ENCODE measurements at places on chromosomes 12 and 14.

DNA sequence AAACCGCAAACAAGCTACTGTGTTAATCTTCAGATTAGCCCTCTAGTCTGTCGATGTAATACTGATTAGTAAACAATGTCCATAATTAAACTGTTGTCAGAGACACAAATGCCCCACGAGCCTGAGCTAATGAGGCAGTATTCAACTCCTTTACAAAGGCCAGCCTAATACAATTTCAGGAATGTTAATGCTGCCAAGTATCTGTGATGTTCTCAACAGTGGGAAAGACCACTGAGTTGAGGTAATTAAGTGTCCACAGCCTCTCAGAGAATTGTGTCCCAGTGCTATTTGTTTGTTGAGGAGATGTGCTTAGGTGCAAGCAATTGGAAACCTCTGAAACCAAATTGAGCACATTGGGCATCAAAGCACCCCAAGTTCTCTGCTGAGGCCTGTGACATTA is 139.4 kb upstream of the CDKN3 start:
- no peak for DNase-seq

DNA sequence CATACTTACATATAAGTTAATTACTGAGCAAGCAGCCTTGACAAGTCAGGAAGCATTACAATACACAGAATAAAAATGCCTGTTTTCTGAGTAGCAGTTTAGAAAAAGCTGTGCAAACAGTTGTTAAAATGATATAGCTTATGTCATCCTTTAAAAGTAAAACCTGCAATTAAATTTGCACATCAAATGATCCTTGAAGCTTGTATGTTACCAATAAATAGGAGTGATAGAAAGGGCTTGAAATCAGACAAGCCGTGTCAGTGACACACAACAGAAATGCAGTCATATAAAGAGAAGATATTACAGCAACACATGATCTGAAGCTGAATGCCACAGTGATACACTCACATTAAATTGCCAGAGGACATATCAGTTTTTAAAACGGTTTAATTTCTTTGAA is 70.0 kb downstream of the EPS8 start:
- DNase-seq: peak; percentile 32

- no peak for DNase-seq
These were observed 1.8 kb upstream of the TESC start for GRCh38 chr12:117100851-117101673.

DNA sequence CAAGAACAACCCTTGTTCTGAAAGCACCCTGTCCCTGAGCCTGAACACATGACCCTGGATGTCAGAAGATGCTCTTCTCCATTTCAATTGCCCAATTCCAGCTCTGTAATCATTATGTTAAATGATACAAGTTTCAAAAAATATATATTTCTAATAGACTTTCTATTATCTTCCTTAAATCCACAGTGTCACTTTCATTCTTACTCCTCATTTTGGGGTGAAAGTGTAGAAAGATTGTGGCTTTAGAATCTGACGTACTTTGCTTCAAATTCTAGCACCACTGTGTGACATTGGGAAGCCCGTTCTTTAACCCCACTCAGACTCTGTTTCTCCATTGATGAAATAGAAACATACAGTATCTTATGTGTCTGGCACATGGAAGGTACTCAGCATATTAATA is 83.2 kb downstream of the ETV6 start:
- no peak for DNase-seq

- DNase-seq: no peak
These were observed 126.4 kb upstream of the PCED1B start for GRCh38 chr12:46952880-46953483.

- no peak for DNase-seq
These were observed 142.1 kb downstream of the ANO4 start for GRCh38 chr12:100936661-100937060.

DNA sequence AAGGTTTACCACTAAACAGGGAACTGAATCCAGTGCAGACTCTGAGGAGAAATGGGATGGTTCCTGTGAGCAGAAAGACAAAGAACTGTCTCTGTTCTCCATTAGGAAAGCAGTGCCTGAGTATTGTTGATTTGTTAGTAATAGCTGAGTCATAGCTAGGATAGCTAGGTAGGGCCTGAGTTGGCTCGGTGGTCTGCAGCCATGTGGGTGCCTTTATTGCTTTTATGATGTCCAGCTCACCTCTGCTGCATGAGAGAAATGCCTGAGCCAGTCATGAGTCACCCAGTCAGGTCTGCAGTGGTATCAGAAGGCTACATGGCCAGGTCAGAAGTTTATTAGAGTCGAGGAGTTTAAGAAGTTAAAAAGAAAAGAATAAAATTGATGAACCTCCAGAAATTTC is 24.2 kb downstream of the TRHDE start:
- DNase-seq: no peak

GRCh38 chr14:54462048-54462447 is 20.9 kb upstream of the CNIH1 start:
- DNase-seq: no peak

DNA sequence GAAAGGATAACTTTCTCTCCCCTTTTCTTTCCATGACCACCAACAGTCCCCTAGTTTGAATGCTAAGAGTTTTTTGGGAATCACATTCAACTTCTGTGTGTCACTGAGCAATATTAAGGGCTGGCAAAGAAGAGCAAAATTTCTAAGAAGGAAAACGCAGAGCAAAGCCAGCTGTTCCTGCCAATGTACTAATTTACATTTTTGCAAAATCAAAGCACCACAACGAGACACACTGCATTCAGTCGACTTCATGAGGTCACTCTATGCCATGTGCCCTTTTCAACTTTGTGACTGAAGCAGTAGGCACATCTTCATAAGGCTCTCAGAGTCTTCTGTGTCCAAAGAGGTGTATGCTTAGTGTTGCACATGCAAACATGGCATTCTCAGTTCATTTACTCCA is 66.4 kb downstream of the PTPRR start:
- DNase-seq: no peak

GRCh38 chr14:54309615-54310014 is 87.2 kb upstream of the CDKN3 start:
- no peak for DNase-seq

DNA sequence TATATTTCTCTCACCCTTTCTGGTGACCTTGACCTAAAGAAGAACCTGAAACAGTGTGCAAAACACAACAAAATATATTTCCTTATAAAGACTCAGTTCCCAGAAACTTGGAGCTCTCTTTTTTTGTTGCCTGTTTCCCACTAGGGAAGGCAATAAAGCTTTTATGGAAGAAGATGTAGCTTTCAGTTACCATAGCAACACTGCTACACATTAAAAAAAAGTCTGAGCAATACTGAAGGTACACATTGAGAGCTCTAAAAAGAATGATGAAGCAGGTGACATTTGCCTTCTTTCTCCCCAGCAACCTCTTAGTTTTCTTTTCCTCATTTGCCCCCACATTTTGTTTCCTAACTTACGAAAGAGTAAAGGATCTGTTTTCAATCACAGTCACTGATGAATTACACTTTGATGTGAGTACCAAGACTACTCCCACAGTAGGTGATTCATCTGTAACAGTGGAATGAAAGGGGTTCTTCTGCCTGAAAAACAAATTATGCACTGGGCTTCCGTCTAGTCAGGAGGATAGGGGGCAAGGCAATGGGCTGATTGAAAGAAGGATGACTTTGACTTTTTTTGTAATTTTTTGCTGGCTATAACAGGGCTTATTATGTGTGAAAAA is 1.1 kb upstream of the CATSPERB start:
- no peak for DNase-seq

DNA sequence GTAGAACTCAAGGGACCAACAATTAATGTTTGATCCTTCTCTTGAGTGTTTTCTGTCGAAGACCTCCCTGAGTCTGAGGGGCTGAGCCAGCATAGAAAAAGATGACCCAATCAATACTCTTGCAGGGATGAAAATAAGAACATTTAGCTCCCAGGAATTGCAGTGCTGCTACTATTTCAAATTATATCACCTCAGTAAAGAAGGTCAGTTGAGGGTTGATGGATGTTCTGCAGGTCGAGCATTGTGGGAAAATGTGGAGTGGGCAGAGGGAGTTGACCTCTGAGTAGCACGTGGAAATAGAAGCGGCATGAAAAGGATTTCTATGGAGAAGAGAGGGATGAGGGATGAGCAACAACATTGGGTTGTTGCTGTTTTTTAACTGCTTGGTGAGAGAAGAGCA is 74.9 kb upstream of the CCDC198 start:
- DNase-seq: no peak

GRCh38 chr14:64807551-64807950 is 72.2 kb downstream of the SPTB start:
- no peak for DNase-seq

DNA sequence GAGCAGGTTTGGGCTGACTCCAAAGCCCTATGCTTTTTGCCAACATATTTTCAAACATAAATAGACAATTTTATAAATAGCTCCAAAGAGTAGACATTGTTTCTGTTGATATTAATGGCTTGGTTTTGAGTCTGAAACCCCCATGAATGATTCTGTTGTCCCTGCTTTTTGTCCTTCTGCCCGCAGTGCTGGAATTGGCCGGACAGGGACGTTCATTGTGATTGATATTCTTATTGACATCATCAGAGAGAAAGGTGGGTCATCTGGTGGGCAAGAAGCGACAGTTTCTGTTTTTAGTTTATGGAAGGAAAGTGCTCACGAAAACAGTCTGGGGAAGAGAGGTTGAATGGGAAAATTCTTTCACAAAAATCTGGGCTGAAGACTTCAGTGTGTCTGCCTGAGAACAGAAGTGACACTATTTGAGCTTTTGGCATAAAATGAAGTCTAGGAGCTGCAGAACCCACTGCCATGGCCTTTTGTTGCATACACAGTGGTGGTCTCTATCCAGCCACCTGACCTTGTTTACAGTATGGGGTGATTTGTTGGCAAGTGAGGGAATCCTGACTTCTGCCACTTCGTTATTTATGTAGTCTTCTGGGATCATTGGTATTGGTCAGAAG is 69.6 kb downstream of the PTPN11 start:
- DNase-seq: no peak

DNA sequence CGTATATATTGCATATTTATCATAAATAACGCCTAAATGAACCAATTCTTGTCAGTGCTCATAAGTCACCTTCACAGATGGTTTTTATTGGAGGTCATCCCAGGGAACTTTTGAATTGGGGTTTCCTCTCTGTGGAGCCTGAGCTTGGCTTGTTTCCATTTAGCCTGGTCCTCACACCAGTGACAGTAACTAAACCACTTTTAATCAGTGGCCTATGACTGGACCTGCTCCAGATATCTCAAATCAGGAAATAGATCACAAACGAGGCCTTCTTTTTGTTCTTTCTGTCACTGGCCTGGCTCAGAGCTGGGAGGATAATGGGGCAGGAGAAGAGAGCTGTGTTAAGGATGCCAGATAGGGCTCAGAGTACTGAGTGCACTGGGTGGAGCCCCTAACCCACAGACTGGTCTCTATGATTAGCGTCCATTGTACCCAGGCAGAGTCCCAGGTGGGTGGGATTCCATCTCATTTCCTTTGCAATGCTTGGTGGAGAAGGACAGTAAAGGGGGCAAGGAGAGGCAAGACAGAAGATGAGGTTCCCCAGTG is 92.4 kb downstream of the NUAK1 start:
- DNase-seq: no peak

Data from DMS153 (cell line).